Articular chondrocyte of knee joint (primary cell): ENCODE measurements at places on chromosomes 1 and 21. TPM values are rescaled to one million over a fixed set of nuclear protein-coding genes. Genes with fewer than 3 reads are reported as not detected.

Gene AHCTF1
- 33.1 and 36.3 TPM in 2 replicates for total RNA-seq

Gene CACHD1
- total RNA-seq: 17.1 and 20.1 TPM in 2 replicates

Gene DIO1
- not detected in 2 replicates for total RNA-seq

Gene FAM43B
- total RNA-seq: 3.1 and 3.3 TPM in 2 replicates

Gene FMN2
- 0.26 and 11.8 TPM in 2 replicates for total RNA-seq

Gene TMCO4
- total RNA-seq: 24.6 and 25.0 TPM in 2 replicates

Gene RNF186
- total RNA-seq: not detected in 2 replicates

Gene NRDC
- 76.5 and 86.9 TPM in 2 replicates for total RNA-seq

Gene SEMA4A
- 2.5 and 2.9 TPM in 2 replicates for total RNA-seq

Gene SPRR5
- total RNA-seq: not detected in 2 replicates

Gene WDR64
- total RNA-seq: under 0.01 TPM in 1 of 2 replicates, not detected in the other

Gene ALX3
- total RNA-seq: 0.22 TPM in 1 of 2 replicates, not detected in the other

Gene BTBD8
- 6.3 and 8.8 TPM in 2 replicates for total RNA-seq

Gene ERG
- 74.6 and 102 TPM in 2 replicates for total RNA-seq

Gene KCNA3
- not detected in 2 replicates for total RNA-seq

Gene PTCH2
- 0.11 and 0.13 TPM in 2 replicates for total RNA-seq

Gene EXTL1
- 0.26 and 1.3 TPM in 2 replicates for total RNA-seq

Gene GJA8
- not detected in 2 replicates for total RNA-seq

Gene DENND4B
- 10.9 and 17.9 TPM in 2 replicates for total RNA-seq

Gene GMEB1
- 9.0 and 9.3 TPM in 2 replicates for total RNA-seq

Gene COL8A2
- total RNA-seq: 53.4 and 60.5 TPM in 2 replicates

Gene SPRR2B
- total RNA-seq: not detected in 2 replicates

Gene GFI1
- total RNA-seq: under 0.01 TPM in 1 of 2 replicates, not detected in the other

Gene MAP7D1
- total RNA-seq: 76.4 and 85.6 TPM in 2 replicates

Gene BARHL2
- not detected in 2 replicates for total RNA-seq

Gene CRP
- total RNA-seq: not detected in 2 replicates

Gene CITED4
- 1.6 and 2.1 TPM in 2 replicates for total RNA-seq

Gene DNALI1
- 8.1 and 10.3 TPM in 2 replicates for total RNA-seq

Gene KRTAP10-2
- not detected in 2 replicates for total RNA-seq

Gene FCRLB
- total RNA-seq: 1.3 and 2.1 TPM in 2 replicates

Gene TSPEAR
- not detected in 2 replicates for total RNA-seq

Gene ADGRL2
- 4.5 and 7.3 TPM in 2 replicates for total RNA-seq

Gene ETV3L
- total RNA-seq: not detected in 2 replicates

Gene C8B
- not detected in 2 replicates for total RNA-seq

Gene IVL
- total RNA-seq: 0.11 TPM in 1 of 2 replicates, not detected in the other

Gene IFNAR1
- total RNA-seq: 35.4 and 38.8 TPM in 2 replicates

Gene TRAF3IP3
- not detected in 2 replicates for total RNA-seq

Gene KRTAP19-2
- not detected in 2 replicates for total RNA-seq

Gene OR10Z1
- not detected in 2 replicates for total RNA-seq

Gene AMY1C
- not detected in 2 replicates for total RNA-seq

Gene ADORA1
- total RNA-seq: 15.8 and 20.2 TPM in 2 replicates

Gene LGR6
- under 0.01 TPM in 1 of 2 replicates, not detected in the other for total RNA-seq

Gene ELAPOR1
- 0.39 and 0.54 TPM in 2 replicates for total RNA-seq

Gene OVAAL
- total RNA-seq: 0.11 TPM in 1 of 2 replicates, not detected in the other

Gene PPIAL4G
- total RNA-seq: under 0.01 TPM in 2 replicates

Gene HEYL
- under 0.01 TPM in 1 of 2 replicates, not detected in the other for total RNA-seq
